Activated CD4-positive, alpha-beta T cell treated with anti-CD3 and anti-CD28 coated beads for 48 hours (primary cell): ENCODE measurements at places on chromosomes 5 and 9.

GRCh38 chr5:99032234-99033013 lies 103.6 kb upstream of the CHD1 start:
- DNase-seq, result peak; percentile 41

GRCh38 chr5:92378966-92379611 lies 996.0 kb upstream of the ARRDC3 start:
- DNase-seq, result no peak

- no peak for DNase-seq
Measured at GRCh38 chr5:64914396-64914795, 145.7 kb downstream of the CWC27 start.

GRCh38 chr9:73183917-73184861 lies 32.5 kb downstream of the ANXA1 start:
- no peak for DNase-seq

DNA sequence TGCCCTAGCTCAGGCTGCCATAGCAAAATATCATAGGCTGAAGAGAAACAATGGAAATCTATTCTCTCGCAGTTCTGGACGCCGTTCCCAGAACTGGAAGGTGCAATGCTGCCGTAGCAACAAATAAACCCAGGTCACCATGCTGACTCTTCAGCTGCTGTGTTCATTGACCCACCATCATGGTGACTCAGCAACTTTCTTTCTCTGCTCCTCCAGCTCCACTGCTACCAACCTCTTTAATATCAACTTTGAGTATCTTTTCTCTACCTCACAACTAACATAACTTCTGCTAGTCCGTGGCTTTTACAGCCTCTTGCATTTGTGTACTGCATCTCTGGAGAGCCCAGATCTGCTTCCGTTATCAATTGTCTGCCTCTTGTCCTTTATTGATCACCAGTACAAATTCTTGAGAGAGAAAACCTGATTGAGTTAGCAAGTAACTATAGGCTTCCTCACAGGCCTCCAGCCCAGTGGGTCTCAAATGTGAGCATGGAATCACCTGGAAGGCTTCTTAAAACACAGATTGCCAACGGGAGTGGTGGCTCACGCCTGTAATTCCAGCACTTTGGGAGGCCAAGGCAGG lies 47.3 kb upstream of the SLC30A5 start:
- DNase-seq, result no peak

GRCh38 chr5:176392526-176392925 lies 4.0 kb downstream of the HIGD2A start:
- no peak for DNase-seq

DNA sequence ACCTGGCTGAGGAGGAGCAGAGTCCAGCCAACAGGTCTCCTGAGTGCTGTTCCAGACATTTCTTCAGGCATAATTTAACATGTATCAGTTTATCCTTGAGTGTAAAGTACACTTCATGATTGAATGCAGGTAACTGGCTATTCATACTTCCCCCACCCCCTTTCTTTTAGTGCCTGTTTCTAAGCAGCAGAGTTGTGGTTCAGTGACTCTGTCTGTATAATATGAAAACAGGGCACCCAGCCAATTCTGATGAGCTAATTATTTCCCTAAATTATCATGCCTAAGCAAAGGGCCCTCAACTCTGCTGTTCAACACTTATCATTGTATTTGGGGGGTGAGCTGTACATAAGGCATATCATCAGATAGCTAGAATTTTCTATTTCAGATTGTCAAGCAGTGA lies 51.9 kb upstream of the ZSWIM6 start:
- DNase-seq, result peak; percentile 32

DNA sequence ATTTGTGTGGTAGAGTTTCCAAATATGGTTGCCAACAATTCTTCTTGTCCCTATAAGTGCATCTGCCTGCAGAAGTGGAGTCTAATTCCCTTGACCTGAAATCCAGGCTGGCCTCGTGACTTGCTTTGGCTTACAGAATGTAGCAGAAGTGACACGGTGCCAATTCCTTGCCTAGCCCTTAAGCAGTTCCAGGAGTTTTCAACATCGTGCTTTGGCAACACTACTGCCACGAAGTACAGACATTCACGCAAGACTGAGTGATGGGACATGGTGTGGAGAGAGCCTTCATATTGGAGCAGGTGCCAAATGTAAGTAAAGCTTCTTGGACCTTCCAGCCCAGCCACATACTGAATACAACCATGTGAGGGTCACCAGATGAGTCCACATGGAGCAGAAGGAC lies 92.9 kb upstream of the NEK6 start:
- no peak for DNase-seq

- DNase-seq, result no peak
Measured at GRCh38 chr5:119336845-119337580, 18.8 kb upstream of the TNFAIP8 start.

DNA sequence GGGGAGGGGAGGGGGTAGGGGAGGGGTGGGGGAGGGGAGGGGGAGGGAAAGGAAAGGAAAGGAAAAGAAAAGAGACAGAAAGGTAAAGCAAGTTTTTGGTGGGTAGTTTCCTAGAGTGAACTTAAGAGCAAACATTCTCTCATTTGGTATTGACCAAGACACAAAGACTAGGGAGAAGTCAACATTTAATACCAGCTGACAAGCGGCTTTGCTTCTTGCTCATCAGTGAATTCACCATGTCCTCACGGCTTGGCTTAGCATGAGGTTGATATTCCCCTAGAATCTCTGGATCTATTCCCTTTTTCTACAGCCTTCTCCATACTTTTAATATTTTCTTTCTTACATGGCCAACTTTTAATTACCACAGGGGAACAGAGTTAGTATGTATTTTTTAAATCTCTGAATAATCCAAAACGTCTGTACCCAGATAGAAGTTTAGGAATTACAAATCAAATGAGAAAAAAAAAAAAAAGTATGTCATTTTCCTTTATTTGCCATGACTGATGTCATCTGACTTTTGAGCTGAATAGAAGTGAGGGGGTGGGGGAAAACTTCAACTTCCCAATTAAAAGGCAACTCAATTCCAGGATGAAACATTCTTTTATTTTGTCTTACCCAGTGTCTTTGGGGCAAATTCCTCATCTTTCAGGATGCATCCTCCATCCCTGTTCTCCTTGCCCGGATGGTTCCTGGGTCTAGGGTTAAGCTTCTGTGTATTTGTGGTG lies 40.1 kb upstream of the GLIS3 start:
- no peak for DNase-seq

GRCh38 chr9:123395276-123395688 lies 39.3 kb downstream of the CRB2 start:
- no peak for DNase-seq

DNA sequence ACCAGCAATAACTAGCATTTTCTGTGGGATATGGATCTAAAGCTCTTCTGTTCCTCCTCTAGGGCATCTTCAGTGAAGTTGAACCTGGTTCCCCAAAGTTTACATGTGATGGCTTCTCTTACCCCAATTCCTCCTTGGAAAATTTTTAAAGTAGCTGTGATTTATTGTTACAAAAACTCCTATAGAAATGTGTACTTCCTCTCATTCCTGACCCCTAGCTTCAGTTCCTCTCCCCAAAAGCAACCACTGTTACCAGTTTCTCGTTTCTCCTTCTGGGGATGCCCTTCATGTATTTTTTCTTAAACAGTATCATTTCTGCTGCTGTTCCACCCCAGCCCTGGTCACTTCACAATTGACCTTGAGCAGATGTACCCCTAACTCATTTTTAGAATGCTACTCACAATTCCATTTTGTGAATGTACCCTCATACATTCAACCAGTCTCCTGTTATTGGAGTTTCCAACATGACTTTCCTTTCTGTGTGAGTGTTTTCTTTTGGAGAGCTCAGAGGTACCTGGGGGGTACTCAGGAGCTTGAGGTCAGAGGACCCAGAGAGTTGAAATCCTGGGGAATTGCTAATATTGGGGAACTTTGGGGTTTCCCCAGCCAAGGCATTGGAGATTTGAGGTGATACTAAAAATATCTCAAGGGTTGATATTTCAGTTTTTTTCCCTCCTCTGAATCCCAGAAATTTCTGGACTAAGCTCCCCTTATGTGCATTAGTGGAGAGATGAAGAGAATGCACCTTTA lies 18.6 kb upstream of the GLRX start:
- DNase-seq, result no peak

DNA sequence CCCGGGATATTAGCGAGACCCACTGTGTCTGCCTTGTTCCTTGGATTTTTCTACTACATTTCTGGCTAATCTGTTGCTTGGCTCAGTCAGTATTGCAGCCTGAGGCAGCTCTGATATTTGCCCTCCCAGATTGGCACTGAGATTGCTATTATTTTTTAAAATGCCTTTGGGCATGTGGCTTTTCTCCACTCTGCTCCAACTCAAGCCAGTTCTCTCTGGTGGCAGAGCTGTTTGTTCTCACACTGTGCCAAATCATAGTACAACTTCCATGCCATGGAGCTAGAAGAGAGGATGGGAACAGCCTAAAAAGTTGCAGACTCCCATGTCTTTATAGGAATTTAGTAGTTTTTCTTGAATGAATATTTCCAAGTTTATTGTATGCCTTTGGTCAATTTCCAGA lies 155.9 kb upstream of the ATP10B start:
- no peak for DNase-seq

- DNase-seq, result no peak
Measured at GRCh38 chr5:142317173-142317572, 7.6 kb downstream of the SPRY4 start.

GRCh38 chr5:87650284-87650683 lies 237.6 kb upstream of the CCNH start:
- no peak for DNase-seq

- DNase-seq, result no peak
Measured at GRCh38 chr9:38243993-38244392, 148.5 kb upstream of the ALDH1B1 start.

DNA sequence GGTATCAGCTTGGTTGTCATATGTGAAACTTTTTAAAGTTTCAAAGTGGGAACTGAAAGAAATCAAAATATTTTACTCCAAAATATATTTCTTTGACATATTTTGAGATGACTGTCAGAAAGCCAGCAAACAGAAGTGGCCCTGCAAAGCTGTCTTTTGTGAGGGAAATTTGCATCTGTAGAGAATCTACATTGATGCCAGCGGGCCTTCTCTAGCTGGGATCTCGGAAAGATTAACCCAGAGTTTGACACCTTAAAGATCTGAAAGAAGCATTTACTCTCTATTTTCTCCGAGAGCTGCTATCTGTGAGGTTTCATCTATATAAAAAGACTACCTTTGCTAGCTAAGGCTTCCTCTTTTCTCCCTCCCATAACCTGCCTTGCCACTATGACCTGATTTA lies 303.6 kb downstream of the FBXL17 start:
- no peak for DNase-seq

DNA sequence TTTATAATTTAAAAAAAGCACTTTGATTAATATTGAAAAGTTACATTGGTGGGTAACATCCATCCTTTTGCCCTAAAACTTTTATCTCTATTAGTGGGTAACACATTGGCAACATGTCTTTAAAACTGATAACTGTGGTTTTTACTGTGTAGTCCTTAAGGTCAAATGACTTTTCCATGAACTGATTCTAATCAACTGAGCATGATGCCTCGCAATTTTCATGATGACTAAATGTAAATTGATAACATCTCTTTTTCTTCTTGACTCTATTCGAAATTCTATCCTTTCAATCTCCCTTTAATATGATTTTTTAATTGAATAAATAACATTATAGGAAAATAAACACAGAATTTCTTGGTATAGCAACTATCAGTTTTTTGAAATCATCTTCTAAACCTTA lies 6.3 kb upstream of the IL5 start:
- no peak for DNase-seq

DNA sequence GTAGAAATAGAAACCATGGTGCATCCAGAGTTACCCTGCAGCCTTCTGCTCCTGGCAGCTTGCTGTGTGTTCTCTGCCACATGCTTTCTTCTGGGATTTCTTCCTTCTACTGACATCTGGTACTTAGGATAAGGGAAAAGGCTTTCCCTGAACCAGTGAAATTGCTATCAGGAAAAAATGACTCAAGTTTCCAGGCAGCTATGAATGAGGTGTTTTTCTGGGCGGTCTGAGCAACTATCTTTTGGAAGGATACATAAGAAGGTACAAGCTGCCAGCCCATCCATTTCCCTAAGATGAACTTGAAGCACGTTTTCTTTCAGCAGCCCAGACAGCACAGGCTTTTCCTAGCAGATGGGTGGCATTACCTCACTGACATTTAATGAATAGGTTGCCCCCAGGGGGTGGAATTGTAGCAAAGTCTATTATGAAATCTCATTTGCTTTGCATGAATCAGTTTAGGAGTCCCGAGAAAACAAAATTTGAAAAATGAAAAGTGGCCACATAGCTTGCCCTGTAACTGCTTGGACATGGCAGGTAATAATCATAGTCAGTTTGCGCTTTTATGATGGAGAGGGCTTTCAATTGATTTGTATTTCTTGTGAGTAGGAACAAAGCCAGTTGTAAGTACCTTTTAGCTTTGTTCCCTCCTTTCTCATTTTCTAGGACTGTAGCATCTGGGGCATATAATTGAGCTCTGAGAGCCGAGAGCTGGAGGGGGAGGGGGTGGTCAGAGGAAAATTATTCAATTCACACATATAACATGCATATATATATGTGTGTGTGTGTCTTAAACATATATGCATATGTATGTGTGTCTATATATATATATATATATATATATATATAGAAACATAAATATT lies 108.5 kb downstream of the C9orf152 start:
- DNase-seq, result no peak

DNA sequence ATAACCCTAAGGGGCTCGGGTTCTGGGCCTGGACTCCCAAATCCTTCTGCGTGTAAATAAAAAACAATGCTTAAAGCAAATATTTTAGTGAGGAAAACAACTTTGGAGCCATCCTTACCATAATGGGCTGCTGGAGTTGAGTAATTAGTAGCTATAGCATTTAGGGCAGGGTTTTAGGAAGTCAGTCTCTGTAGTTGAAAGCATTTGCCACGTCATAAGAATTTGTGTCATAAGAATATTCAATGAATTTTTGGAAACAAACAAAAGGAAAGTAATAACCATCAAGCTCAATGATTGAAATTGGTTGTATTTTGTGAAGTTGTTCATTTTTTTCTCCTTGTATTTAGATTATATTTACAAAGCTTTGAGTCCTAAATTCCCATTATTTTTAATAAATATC lies 114.8 kb upstream of the ELL2 start:
- no peak for DNase-seq

DNA sequence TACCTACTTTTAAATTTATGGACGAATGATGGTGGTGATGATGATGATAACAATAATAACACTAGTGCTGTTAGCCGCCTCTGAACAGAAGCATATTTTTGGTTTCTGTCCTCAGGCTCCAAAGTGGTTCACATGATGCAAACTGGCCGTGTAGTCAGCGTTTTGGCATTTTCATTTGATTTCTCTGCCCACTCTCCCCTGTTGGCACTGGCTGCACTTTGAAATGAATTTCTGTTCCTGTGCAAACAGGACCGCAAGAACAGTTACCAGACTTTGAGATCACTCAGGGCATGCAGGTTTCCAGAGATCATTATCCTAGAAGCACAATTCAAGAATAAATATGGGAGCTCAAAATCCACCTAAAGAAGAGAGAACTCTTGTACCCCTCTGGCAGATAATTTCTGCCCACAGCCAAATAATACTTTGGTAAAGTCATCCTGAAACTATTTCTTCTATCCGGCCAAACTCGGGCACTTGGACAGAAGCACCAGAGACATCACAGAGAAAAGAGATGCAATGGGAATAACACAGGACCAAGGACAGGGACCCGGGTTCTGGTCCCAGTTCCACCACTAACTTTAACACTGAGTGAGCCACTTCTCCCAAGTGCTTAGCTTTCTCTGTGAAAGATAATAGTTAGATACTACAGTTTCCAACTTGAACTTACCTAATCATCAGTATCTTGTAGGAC lies 201.7 kb upstream of the PTGER4 start:
- no peak for DNase-seq

GRCh38 chr5:87307796-87308423 lies 40.2 kb downstream of the RASA1 start:
- DNase-seq, result no peak
